ENCODE measurements at places on chromosomes 1 and 21.

- no peak for DNase-seq
These were observed 38.1 kb upstream of the GPR153 start for GRCh38 chr1:6298940-6299465.

DNA sequence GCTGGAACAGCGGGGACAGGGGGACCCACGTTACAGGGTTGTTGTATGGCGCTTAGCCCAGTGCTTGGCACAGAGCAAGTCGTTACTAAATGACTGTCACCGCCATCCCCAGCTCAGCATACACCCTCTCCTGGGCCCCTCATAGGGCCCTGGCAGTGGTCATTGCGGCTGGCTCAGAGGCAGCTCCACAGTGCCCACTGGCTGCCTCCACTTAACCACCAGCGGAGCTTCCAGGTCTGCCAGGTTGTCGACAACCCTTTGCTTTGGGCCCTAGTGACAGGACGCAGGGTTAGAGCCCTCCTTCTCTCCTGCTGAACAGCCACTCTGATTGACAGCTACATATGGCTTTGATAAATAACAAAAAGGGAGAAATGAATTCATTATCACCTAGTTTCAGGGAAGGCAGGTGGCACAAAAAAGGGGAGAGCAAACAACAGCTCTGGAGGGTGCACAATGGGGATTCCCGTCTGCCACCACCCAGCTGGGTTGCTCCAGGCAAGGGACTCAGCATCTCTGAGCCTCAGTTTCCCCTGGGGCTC, 4.8 kb downstream of the EFHD2 start:
- no peak for DNase-seq

DNA sequence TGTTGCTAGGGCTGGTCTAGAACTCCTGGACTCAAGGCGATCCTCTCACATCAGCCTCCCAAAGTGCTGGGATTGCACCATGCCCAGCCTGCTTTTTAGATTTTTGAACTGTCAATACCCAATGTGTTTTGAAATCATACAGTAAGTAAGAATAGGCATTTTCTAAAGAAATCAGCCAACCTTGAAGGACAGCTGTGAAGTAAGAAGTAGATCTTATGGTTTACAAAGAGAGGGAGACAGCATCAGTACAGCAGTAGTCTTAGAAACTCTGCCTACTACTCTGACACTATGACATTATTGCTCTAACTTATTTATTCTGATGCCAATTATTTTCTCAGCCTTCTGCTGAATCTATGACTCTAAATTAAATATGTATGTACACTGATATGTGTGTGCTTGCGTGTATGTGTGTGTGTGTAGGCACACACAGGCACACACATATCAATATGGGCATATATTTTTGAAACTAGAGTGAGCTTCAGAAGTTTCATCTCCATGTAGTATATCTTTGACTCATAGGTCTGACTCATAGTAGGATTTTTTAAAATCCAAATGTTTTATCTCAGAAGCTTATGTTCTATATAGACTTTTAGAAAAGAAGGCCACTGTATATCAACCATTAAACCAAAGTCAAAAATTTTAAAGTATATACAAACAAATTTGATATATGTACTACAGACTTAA, 140.4 kb downstream of the COL24A1 start:
- no peak for DNase-seq

DNA sequence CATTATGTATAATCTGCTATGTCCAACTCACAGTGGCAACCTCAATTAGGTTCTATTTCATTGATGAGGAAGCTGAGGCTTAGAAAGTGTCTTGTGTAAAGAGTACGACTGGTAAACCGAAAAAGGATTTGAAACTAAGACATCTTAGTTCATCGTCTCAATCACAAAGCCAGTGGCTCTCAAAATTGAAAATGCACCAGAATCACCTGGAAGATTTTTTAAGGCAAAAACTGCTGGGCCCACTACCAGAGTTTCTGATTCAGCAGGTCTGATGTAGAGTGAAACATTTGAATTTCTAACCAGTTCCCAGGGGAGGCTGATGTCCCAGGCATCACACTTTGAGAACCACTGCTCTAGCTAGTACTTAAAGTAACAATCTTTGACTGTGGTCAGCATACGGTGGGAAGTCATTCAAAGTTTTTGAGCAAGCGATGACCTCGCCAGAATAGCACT, 5.2 kb upstream of the LRRC53 start:
- no peak for DNase-seq

DNA sequence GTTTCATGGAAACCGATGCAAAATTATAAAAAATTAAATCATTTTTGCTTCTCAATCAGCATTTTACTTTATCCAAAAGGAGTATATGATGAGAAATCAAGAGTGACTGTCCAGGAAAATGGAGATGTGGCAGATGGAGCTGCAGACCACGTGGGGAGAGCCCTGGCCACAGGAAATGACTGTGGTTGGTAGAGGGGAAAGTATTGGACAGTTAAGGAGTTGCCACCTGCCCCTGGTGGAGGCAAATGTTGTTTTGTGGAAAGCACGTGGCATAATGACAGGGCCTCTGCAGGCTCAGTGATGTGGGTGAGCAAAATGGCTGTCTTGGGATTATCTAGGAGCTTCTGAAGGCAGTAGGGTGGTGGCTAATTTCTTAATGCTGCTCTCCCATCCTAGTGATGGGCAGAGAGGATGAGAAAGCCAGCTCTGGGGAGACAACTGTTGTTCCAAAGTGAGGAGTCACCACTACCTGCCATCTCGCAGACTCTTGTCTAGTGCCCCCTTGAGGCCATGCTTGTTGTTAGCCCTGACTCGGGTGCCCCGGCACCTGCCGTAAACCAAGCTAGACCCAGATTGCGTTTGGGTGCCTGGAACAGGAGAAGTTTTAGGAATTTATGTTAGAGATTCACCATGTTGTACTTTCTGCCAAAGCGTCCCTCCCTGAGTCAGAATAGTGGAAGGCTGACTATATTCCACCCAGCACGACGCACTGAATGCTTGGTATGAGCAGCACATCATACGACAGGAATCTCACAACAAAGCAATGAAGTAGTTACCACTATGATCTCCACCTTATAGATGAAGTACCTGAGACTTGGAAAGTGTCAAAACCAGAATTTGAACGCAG, 144.0 kb downstream of the ROR1 start:
- no peak for DNase-seq

DNA sequence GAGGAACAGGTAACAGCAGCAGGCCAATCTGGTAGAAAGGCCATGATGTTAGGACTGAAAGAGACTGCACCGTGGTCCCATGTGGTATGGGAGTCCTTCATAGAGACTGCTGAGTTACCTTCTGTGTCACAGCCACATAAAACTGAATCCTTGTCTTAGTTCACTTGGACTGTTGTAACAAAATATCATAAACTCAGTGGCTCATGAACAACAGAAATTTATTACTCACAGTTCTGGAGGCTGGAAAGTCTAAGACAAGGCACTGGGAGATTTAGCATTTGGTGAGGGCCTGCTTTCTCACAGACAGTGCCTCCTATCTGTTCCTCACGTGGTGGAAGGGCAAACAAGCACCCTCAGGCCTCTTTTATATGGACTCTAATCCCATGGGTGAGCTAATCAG, 67.5 kb downstream of the CD2 start:
- no peak for DNase-seq

GRCh38 chr1:2132222-2133038, 62.1 kb downstream of the FAAP20 start:
- DNase-seq = peak; percentile 42

- DNase-seq = no peak
These were observed 83.6 kb downstream of the ITPKB start for GRCh38 chr1:226655251-226656163.

DNA sequence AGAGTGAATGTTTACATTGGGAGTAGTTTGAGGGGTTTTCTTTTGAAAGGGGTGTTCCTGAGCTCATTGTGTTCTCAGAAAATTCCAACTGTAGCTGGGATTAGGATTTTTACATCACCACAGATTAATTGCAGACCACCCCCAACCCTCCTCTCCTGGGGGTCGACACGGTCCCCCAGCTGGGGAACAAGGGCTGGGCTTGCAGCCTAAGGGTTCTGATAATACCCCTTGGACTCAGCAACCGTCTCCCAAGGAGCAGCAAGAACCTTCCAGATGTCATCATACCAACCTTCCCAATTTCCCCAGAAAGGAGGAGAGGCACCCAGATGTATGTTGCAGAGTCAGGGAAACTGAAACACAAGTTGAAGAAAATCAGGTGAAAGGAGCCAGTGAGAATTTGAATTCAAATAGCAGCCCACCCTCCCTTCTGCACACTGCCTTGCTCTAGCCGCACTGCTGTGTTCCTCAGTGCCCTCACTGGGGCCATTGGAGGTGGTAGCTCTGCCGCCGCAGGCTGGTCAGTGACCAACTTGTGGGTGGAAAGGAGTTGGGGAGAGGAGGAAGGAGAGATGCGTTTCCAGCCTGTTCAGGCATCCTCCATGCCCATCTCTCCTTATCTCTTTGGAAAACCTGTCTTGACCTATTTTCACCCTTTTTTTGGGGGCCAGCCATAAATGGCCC, 14.7 kb upstream of the IGFN1 start:
- no peak for DNase-seq

DNA sequence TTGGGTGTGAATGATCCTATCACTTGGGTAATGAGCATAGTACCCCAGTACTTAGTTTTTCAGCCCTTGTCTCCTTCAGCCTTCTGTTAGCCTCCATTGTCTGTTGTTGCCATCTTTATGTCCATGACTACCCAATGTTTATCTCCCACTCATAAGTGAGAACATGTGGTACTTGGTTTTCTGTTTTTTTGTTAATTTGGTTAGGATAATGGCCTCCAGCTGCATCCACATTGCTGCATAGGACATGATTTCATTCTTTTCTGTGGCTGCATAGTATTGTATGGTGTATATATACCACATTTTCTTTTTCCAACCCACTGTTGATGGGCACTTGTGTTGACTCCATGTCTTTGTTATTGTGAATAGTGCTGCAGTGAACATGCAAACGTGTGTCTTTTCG, 39.6 kb upstream of the GPR52 start:
- DNase-seq = no peak

DNA sequence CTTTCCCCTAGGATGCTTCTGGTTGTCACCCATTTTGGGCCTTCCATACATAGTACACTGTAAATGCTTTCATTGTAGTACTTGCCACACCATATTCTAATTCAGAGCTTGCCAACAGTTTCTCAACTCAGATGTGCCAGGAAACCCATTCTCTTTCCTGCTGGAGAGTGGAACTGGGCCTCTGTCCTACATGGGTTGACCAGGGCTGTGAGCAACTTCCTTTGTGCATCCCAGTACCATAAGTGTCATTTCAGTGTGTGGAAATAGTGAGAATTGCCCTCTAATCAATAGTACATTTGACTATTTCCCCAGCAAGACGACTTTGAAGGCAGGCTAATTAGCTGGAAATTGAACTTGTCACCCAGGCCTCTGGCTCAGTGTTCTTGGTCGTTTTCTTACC, 74.8 kb downstream of the MTR start:
- no peak for DNase-seq

DNA sequence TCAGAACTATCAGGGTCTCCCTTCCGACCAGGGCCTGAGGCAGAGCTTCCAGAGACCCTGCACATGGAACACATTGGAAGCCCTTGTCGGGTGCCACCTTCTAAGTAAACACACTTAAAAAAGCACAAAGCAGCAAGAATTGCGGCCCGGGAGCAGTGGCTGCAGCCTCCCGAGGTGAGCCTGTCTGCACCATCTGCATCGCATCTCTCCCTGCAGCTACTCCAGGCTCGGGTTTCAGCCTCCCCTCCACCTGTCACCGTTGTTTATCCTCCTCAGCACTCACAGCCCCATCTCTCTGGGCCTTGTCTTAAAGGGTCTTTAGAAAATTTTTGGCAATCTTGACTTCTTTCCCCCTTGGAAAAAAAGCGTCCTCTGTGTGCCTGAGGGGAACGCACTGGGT, 95.1 kb upstream of the ARHGEF16 start:
- no peak for DNase-seq

GRCh38 chr1:67700692-67701410, 15.8 kb downstream of the GADD45A start:
- peak; percentile 8 for DNase-seq

DNA sequence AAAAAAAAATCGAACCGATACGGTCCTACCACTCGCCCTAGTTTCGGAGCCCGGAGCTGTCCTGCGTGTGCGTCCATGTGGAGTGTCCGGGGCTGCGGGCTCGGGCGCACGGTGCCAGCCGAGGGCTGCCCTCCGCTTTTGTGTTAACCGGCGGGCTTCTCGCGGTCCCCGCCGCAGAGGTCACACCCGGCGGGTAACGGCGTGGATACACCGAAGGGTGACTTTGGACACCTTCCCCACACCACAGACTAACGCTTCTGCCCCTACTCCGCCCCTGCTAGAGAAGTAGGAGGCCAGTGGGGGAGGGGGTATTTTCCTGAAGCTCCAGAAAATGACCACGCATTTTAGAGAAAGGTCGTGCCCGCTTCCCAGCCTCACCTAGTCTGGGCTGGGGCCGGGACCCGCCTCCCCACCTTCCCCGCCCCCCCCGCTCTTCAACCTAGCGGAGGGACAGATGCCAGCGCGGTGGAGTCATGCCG, 609 bp upstream of the ATF3 start:
- DNase-seq = peak; percentile 30

GRCh38 chr1:169928438-169929209, 34.9 kb upstream of the SCYL3 start:
- DNase-seq = no peak

- no peak for DNase-seq
These were observed 2.0 kb downstream of the TNFSF18 start for GRCh38 chr1:173048621-173049321.

GRCh38 chr1:218384581-218384993, 39.5 kb downstream of the TGFB2 start:
- DNase-seq = no peak

GRCh38 chr1:53485478-53486394, 26.5 kb downstream of the DMRTB1 start:
- DNase-seq = peak; percentile 86
